ENCODE measurements at places on chromosomes 3 and 15.

GRCh38 chr3:171672124-171672523, 138.2 kb downstream of the PLD1 start:
- no peak for DNase-seq

DNA sequence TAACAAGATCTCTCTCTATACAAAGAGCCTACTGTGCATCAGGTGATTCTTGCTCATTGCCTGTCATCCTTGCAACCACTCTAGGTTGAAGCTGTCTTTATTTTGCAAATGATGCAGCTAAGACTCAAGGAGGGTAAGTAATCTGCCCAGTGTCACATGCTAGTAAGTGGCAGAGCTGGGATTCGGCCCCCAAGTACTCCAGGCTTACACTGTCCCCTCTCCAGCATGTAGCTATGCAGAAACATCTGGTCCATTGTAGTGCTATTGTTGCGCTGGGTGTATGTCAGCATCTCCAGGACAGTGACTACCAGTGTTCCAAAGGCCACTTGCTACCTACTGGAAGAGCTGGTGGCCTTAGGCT, 248.9 kb downstream of the SLCO3A1 start:
- DNase-seq, result no peak

DNA sequence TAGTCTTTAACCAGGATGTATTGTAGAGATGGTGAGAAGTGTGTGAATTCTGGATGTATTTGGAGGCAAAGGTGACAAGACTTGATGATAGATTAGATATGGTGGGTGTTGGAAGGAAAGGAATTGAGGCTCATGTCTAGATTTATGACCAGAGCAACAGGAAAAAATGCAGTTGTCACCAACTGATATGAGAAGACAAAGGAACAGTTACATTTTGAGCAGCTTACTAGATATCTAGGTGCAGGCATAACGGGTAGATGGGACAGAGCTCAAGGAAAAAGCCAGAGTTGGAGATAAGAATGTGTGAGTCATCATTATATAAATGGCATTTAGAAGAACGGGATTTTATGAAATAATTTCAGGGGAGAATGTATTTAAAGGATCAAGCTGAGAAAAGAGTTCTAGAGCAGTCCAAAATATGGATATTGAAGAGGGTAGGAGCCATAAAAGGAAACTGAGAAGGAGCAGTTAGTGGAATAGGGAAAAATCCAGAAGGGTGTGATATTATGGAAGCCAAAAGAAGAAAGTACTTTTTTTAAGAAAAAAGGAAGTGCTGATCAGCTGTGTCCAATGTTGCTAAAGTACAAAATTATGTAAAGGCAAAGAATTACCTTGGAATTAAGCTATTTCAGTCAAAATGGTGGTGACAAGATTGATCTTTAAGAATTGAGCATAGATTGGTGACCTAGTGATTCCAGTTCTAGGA, 262.5 kb downstream of the CGGBP1 start:
- DNase-seq, result peak; percentile 92

DNA sequence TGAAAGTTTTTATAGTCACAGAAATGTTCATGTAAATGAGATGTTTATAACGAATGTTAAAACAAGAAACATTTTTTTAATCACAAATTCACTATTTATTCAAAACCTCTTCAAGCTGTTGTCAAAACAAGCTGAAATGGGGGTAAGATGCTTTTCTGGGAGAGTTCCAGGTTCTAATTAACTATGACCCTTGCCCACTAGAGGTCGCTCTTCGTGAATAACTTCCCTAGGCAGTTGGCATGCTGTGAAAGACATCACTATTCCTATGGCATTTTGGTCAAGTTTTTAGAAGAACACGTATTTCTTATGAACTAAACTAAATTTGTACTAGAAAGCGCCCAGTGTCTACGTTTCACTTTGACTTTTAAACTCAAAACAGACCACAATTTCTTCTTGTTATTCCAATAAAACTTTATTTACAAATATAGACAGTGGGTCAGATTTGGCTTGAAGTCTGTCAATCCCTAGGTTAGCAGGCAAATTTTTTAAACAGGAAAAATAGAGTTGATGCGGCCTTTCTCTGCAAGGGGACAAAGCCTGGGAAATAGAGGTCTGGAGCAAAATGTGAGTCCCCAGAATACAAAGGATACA, 62.8 kb upstream of the CMTM8 start:
- peak; percentile 90 for DNase-seq

GRCh38 chr15:63093486-63094205, 28.0 kb upstream of the LACTB start:
- peak; percentile 91 for DNase-seq

DNA sequence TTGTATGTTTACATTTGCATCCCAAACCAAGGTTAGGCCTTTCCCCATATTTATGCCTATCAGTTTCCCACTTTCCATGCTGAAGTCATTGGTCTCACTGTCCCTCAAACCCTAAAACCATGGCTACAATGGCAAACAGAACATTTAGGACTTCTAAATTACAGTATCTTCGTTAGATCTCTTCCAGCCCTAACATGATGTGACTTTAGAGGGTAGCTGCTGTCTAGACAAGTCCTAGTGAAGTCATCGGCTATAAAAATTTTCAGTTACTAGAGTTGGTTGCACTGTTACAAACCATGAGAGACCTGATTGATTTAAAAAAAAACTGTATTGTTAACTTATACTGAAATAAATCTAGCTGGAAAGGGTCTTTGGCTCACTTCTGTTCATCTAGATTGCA, 54.6 kb downstream of the TM4SF4 start:
- DNase-seq, result no peak

DNA sequence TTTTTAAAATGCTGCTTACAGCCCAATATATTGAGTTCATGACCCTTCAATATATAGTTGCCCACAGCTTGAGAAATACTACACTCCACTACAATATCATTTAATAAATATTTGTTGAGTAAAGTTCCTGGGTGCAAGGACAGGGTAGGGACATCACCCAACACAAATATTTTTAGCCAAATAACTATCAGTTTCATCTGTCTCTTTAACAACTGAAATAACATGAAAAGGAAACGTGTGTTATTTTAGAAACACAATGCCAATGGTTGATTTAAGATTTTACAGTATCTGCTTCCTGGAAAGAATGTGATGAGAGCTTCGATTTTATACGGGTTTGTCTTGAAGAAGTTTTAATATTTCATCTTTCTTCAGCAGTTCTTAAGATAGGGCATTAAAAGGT, 67.7 kb upstream of the CDV3 start:
- DNase-seq, result no peak

GRCh38 chr3:40237889-40238571, 71.5 kb upstream of the EIF1B start:
- DNase-seq, result no peak

GRCh38 chr3:76715426-76715825, 324.5 kb upstream of the ROBO2 start:
- DNase-seq, result no peak

DNA sequence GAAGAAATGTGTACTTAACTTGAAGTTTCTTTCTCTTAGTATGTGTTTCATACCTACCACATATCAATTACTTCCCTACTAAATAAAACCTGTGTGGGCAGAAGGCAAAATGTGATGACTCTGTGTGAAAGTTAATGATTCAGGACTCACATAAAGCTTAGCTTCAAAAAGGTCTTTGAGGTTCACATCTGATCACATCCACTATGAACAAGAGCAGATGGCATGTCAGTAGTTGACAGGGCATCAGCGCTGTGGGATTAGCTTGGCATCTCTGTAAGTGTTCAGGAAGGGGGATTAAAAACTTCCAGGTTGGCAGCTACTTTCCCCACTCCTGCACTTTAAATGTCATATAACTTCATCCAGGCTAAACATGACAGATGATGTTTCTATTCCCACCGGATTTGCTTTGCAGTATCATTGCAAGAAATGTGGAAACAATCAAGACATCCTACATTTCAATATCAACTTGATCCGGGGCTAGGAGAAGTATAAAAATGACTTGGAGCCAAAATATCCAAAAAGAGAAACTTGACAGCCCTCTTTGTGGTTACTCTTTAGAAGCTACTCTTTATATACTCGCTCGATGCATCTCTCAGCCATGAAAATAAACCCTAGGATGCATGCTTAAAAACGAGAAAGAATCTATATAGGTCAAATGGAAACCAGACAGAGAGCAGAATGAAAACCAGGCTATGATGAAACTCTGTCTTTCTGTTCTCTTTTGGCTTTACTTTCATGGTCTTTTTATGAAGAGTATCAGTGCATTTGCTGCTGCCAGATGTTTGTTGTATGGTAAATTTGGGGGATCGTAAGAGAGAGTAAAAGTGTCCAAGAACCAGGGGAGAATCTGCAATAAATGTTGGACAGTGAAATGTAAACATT, 273.1 kb upstream of the ALCAM start:
- DNase-seq, result no peak

DNA sequence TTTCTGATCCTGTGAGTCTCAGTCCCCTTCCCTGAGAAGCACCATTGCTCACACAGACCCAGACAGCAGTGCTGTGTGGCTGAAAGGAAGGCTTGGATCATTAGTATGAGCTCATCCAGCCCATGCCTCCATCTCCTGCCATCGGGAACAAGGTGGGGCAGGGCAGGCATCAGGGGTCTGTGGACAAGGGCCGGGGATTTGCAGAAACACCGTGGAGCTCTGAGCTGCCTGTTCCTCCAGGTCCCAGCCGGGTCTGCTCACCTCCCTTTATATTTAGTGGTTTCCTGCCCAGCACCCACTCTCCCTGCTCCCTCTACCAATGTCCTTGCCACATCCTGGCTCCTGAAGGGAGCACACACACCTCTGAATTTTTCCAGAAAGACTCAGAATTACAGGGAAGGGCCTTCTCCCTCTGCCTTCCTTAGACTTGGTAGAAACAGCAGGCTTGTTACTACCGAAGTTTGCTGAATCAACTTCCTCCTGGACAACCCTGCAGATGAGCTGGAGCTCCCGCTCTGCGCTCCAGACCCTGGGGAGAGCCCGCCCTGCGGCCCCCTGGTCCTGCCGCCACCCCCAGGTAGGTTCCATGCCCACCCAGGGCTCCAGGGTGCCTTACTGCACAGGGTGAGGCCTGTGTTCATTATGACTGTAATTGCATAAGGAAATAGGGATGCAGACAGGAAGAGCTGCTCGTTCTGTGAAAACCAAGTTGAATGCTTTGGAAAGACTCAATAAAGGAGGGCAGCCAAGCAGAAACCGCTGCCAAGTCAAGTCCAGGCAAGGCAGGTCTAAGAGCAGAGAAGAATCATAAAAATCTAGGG, 128.1 kb downstream of the NSMCE3 start:
- no peak for DNase-seq

- DNase-seq, result no peak
Measured at GRCh38 chr3:175399156-175399840, 540.2 kb downstream of the NAALADL2 start.

- DNase-seq, result no peak
Measured at GRCh38 chr15:64742385-64742784, 33.0 kb downstream of the RBPMS2 start.

GRCh38 chr15:64623347-64623996, 151.9 kb downstream of the RBPMS2 start:
- DNase-seq, result no peak

DNA sequence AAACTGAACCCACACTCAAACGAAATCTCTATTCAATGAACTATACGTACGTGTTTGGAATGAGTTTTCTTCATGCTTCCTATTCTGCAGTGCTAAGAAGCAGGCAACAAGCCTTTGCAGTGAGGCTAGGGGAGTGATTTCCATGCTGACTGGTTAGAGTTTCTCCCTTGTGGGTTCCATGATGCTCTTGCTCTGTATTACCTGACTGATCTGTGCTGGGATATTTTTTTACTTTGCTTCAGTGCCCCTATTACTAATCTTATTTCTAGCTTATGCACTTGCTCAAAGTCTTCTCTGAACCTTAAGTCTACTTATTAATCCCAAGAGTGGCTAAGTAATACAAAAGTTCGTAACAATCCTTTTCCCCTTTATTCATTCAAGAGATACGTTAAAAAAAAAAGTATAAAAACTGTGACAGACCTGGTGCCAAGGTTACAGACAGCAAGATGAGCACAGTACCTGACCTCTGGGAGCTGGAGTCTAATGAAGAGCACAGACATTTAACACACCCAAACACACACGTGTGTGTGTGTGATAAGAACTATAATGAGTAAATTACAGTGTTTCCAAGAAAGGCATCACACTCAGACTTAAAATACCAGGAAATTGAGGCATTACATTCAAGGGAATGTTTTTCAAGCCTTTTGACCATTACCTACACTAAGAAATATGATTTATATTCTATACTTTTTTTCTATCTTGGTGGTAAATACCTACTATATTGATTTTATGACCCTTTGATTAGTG, 50.5 kb upstream of the FBN1 start:
- DNase-seq, result peak; percentile 54

DNA sequence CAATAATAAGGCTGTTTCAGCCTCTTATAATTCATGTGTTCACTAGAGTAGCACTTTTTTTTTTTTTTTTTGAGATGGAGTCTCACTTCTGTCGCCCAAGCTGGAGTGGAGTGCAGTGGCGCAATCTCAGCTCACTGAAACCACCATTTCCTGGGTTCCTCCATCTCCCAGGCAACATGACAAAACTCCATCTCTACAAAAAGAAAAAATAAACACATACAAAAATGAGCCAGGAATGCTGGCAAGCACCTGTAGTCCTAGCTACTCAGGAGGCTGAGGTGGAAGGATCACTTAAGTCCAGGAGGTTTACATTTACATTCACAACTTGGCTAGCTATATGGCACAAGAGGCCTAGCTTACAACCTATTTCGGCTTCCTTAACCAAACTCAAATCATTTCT, 6.8 kb downstream of the USP4 start:
- no peak for DNase-seq

GRCh38 chr3:128557531-128558280, 64.7 kb upstream of the GATA2 start:
- DNase-seq, result no peak

DNA sequence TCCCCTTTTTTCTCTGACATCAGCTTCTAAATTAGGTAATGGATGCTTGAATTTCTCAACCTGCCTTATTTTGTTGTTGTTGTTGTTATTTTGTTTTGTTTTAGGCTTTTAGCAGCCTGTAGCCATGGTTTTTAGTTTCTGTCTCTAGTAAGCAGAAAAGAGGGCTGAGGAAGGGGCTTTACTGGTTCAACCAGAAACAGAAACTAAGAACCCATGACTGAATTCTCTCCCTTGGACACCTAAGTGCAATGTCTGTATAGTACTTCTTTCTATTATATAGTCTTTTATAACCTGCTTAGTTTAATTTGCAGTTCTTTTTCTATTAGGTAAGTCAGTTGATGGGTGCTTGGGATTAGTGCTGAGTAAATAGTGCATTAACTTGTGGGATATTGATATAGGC, 129.0 kb downstream of the BBX start:
- no peak for DNase-seq

DNA sequence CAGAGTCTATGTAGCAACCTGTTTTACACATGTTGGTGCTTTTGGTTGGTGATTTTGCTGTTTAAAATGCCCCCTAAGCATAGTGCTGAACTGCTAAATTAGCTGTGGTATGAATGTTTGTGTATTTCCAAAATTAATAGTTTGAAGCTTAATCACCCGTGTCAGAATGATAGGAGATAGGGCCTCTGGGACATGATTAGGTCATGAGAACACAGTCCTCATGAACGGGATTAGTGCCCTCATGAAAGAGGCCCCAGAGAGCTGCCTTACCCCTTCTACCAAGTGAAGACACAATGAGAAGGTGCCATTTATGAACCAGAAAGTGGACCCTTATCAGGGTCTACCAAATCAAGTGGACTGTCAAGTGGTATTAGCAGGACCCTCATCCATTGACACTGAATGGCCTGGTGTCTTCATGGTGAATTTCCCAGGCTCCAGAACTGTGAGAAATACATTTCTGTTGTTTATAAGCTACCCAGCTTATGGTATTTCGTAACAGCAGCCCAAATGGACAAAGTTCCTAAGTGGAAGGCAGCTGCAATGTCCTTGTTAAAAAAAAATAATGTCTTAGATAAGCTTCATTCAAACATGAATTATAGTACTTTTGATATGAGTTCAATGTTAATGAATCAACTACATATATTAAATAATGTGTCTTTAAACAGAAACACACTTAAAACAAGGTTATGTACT, 37.7 kb upstream of the FRMD4B start:
- no peak for DNase-seq

Measured in hematopoietic multipotent progenitor cell treated with erythropoietin and hydrocortisone succinate and interleukin-3 and kit ligand, for 4 days (in vitro differentiated cells).